Activated naive CD8-positive, alpha-beta T cell treated with anti-CD3 and anti-CD28 coated beads, Interleukin-2, amount 10 ng/mL, durations not matched to agents 7 days and 5 days (primary cell): ENCODE measurements at places on chromosomes 1 and 21. TPM values are rescaled to one million over a fixed set of nuclear protein-coding genes. Genes with fewer than 3 reads are reported as not detected.
A peak's percentile ranks its signal among the peaks of the same experiment; 100 is the strongest.

GRCh38 chr1:93607814-93608186 lies 73.8 kb downstream of the BCAR3 start:
- no peak for DNase-seq

DNA sequence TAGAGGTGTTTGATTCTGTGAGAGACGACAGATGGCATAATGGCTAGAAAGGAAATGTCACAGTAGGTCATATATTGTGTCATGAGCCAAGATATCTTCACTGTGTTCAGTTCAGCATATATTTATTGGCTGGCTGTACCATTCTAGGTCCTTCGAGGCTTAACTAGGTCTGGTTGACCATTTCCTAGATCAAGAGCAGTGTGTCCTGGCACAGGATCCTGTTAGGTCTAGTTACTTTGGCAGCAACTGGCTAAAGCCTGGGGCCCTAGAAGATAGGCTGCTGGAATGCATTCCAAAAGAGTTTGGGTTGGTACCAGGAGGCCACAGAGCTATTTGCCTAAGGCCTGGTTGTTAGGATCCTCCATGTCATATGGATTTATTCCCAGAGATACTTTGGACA lies 20.9 kb downstream of the ZBTB40 start:
- DNase-seq, result no peak

- DNase-seq, result peak; percentile 76
These were observed at the start of gene SLC37A1 for GRCh38 chr21:42513151-42513984. TSS of gene SLC37A1 (plus strand) at chr21:42513852. CDS start at chr21:42518455, 4,603 bp downstream.

GRCh38 chr1:210866532-210866931 lies 267.4 kb downstream of the KCNH1 start:
- no peak for DNase-seq

DNA sequence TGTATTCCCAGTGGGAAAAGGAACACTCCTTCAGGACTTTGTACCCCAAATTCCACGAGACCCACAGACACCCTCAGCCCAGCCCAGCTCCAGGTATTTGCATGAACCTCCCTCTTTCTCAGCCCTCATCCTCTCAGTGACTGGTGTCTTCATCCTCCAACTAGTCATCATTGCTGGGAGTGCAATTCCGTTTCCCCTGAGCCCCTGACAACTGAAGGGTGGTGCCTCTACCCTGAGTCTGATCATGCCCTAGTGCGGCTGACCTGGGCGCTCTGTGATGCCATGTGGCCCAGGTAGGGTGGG lies 3.8 kb upstream of the ZNF692 start:
- no peak for DNase-seq

GRCh38 chr1:87939444-87939843 lies 610.8 kb downstream of the LMO4 start:
- no peak for DNase-seq

LCE1A gene
- not detected for total RNA-seq

MIGA1 gene
- total RNA-seq, result 13.6 TPM

DNA sequence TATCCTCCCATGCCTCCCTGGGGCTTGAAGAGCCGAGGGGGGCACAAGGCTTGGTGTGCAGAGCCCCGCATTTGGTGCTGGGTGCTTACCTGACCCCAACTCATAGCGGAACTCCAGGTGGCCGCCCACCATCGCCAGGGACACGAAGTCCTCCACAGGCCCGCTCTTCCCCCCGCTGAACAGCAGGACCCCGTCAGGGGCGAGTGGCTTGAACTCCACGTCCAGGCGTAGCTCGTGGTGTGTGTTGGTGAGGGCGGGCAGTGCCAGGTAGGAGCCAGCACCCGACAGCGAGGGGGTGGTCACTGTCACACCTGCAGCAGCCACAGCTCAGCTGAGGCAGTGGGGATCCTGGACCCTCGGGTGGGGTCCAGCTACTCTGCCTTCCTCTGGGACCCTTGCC lies 17.2 kb downstream of the LDLRAD2 start:
- no peak for DNase-seq

DNA sequence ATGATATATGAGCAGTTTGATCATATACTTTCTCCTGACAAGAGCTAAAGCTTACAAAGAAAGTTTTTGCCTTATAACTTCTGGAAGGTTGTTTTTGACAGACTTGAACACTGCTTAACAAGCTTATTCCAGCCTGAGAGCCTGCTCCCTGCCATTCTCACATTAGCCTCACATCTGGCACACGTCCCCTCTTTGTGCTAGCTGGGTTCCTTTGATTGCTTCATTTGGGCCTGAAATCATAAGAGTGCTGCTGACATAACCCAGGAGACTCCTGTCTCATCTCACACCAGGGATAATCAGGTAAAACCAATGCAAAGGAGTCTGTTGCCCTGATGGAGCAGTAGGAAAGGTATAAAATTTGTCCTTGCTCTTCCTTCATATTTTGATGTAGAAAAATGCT lies 1411.7 kb upstream of the B3GALT2 start:
- DNase-seq, result no peak

- no peak for DNase-seq
These were observed at the start of gene UAP1 for GRCh38 chr1:162561616-162562469. TSS of gene UAP1 (plus strand) at chr1:162561722. CDS start at chr1:162566069, 4,347 bp downstream.

S100A1 gene
- not detected for total RNA-seq

DNA sequence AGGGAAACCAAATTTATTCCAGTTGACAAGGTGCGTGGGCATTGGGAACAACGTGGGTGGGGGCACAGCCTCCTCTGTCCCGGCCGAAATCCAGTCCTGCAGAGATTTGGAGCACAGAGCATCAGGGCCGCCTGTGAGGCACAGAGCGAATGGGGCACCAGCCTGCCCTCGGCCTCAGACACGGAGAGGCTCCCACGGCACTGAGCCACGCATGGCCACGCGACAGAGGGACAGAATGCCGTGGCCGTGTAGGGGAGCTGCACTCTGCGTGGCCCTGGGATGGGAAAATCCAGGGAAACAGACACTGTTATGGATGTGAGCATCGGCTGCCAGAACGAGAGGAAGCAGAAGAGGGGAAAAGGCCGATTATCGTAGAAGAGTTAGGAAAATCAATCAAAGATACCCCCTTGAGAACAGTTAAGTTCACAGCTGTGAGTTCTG lies 13.5 kb upstream of the C1orf159 start:
- DNase-seq, result no peak

GRCh38 chr1:33237579-33237978 lies 18.7 kb upstream of the ZNF362 start:
- no peak for DNase-seq

- no peak for DNase-seq
These were observed 23.8 kb downstream of the FH start for GRCh38 chr1:241495741-241496140.

DNA sequence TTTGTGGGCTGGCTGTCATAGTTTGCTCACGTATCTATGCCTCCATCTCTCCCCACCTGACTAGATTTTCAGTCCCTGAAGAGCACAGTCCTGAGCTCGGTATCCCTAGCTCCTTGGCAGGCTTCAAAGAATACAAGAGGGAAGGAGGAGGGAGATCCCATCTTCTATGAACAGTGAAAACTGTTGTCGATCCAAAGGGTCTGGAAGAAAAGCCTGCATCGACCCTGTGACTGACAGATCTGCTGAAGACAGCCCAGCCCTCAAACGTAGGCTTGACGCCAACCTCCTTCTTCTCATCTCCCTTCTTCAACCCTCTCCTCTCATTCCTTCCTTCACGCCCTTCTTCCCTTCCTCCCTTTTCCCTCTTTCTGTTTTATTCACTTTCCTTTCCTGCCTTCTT lies 13.3 kb upstream of the ADORA1 start:
- no peak for DNase-seq

MYBPH gene
- total RNA-seq, result not detected

CD84 gene
- 58.5 TPM for total RNA-seq

DNA sequence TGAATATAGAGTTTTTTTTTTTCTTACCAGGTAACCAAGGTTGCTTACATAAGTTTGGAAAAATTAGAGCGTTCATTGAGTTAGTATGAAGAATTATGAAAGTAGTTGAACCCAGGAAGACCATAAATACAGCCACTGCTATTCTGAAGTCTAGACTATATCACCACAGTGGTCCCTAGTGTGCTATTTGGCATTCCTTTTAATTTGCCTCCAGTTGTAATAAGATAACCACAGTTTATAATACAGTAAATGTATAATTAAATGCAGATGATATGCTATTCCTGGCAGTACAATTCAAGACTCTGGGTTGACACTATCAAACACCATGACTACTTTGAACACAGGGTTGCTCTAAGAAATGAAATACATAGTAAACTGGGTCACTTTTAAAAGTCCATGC lies 270.5 kb downstream of the BRINP2 start:
- no peak for DNase-seq

DNA sequence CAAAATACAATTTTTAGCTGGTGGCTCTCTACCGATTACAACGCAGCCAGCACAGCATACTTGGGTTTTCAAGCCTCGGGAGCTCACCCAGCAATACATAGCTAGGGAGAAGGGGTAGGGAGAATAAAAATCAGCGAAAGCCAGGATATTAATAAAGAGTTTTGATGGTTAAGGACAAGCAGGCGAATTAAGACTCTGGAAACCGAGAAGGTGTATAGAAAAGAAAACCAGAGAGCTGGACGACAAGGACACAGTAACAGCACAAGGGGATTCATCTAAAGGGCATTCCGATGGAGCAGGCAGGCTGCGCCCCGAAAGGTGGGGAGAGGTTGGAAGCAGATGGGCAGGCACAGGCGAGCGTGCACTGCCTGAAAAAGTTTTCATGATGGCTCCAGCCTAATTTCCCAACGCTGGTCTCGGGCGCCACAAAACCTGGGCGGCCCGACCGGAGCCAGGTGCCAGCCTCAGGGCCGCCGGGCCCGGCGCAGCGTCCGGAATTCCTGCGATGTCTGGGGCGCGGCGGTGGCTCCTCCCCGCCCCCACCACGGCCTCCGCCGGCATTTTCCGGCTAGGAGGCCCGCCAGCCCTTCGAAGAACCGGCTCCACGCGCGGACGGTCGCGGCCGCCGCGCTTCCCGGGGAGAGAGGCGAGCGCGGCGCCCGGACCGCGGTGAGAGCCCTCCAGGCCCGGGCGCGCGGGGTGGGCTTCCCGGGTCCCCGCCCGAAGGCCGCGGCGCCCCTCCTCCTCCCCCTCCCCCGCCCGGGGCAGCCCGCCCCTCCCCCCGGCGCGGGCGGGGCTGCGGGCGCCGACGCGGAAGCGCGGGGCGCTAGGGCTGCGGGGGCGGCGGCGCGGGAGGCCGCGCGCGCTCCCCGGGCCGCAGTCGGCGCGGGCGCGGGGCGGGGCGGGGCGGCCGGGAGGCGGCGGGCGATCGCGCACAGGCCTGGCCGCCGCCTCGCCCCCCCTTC lies 774 bp upstream of the DYRK1A start:
- DNase-seq, result peak; percentile 85

RABIF gene
- total RNA-seq, result 13.1 TPM

- no peak for DNase-seq
These were observed 61.2 kb downstream of the MPZL1 start for GRCh38 chr1:167782946-167783345.

- no peak for DNase-seq
These were observed 17.9 kb downstream of the MRAP start for GRCh38 chr21:32316361-32317215.

DNA sequence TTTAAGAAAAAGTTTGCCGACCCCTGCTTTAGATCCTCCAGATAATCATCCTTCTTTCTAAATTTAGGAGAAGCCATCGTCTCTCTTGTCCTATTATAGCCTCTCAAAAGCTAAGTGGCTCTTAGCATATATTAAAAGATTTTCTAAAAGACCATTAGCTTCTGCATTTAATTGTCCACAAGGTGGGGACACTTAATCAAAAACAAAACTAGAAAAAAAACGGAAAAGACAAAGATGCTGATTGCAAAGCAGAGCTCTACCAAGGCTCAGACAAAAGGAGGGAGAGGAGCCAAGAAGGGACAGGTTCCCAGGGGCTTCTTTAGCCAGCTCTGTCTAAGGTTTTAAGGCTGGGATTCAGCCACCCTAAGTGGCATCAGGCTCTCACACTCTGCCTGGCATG lies 128.3 kb upstream of the HMGB4 start:
- no peak for DNase-seq

DNA sequence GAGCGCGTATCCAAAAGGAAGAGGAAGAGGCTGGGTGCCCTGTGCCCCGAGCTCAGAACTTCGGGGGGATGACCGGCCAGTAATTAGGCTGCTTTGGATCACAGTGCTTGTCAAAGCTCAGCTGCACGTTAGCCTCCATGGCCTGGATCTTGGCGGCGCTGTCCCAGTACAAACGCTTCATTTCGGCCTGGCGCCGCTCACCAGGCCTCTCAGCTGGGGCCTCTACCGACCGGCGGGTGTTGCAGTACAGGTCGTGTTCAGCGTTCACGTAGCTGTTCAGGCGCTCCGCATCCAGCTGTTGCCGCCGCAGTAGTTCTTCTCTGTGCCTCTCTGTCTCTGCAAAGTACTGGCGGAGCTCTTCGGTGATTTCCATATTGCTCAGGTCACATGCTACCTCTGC lies 1.4 kb upstream of the ZNF326 start:
- DNase-seq, result no peak

DNA sequence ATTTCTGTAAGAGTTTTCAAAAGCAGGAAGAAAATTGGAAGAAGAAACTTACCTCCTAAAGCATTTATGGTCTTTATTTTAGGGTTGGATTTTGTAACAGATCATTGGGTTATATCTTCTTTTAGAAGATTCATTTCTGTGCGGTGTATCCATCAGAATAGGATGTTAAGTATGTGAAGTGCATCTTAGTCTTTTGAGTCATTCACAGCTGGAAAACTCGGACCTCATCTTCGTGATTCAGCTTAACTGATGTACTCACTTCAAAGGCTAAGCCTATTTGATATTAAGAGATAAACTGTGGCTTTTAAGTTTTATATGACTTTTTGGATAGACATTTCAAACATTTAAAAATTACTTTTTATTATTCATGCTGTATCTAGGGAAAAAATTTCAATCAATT lies 56.3 kb downstream of the GIPC2 start:
- DNase-seq, result no peak

GRCh38 chr1:161421456-161421855 lies 53.8 kb upstream of the CFAP126 start:
- DNase-seq, result no peak

DNA sequence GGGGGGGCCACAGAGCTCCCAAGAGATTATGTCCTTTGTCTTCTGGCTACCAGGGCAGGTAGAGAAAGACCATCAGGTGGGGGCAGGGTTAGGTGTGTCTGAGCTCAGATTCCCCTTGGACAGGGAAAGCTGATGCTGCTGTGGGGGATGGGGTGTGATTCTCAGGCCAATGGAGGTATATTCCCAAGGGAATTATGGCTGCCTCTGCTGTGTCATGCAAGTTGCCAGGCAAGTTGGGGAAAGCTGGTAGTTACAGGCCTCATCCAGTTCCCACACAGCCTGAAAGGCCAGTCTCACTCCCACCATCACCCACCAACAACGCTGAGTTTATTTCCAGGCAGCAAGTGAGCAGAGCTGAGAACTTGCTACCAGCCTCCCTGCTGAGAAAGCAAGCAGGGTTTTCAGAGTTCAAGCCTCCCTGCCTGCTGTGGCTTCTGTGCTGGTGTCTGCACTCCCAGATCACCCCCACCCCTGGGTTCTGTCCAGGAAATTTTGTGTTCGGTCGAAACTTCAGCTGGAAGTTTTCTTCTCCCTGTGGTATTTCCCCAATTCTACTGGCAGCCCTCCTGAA lies 21.3 kb downstream of the IFI16 start:
- DNase-seq, result no peak

- no peak for DNase-seq
These were observed 1152.0 kb upstream of the B3GALT2 start for GRCh38 chr1:194338241-194338948.

LHX4 gene
- not detected for total RNA-seq

PAQR6 gene
- 7.0 TPM for total RNA-seq

GRCh38 chr1:34711485-34711884 lies 43.4 kb upstream of the GJB5 start:
- no peak for DNase-seq
